ENCODE measurements at places on chromosomes 1 and 21.

GRCh38 chr21:25496825-25497482 is 110.3 kb downstream of the MRPL39 start:
- peak; percentile 36 for ATAC-seq

- no peak for ATAC-seq
Measured at GRCh38 chr1:193476748-193477147, 290.3 kb upstream of the B3GALT2 start.

- ATAC-seq: no peak
Measured at GRCh38 chr21:22260274-22260673, 1262.1 kb downstream of the NCAM2 start.

DNA sequence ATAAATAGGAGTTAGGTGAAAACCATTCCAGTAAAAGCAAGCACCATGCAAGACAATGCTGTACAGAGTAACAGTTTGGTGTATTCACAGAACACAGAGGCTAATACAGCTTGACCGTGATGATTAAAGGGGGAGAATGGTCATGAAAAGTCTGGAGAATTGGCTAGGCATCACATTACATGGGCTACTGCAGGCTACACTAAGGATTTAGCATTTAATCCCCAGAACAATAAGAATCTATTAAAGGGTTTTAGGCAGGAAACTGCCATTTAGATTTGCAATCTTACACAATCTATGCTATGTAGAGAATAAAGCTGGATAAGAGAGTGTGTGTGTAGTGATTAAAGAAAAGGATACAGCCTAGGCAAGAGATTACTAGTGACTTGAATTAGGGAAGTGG is 30.6 kb downstream of the HFM1 start:
- no peak for ATAC-seq

GRCh38 chr1:205521686-205522085 is 17.2 kb downstream of the CDK18 start:
- ATAC-seq: no peak

DNA sequence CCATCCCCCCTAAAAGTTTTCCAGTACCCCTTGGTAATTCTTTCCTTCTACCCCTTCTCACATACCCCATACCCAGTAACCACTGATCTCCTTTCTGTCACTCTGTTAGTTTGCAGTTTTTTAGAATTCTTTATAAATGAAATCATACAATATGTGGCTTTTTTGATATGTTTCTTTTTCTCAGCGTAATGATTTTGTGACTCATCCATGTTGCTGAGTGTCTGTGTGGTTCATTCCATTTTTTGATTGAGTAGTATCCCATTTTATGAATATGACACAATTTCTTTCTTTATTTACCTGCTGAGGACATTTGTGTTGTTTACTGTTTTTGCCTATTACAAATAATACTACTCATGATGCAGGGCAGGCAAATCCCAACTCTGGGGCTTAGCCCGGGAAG is 1605.3 kb downstream of the BRINP3 start:
- no peak for ATAC-seq

DNA sequence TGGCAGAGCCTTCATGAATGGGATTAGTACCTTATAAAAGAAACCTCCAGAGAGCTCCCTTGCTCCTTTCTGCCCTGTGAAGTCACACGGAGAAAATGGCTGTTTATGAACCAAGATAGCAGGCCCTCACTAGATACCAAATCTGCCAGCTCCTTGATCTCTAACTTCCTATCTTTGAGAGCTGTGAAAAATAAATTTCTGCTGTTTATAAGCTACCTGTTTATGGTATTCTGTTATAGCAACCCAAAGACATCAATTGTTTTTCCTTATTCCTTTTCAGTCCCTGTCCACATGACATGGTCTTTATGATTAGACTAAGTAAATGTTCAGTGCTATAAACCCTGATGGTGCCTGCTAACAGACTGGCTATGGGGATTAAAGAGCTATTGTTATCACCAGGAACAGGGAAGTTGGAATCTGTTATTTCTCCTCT is 9.7 kb upstream of the STIL start:
- no peak for ATAC-seq

- ATAC-seq: no peak
Measured at GRCh38 chr1:210377731-210378333, 49.1 kb downstream of the HHAT start.

DNA sequence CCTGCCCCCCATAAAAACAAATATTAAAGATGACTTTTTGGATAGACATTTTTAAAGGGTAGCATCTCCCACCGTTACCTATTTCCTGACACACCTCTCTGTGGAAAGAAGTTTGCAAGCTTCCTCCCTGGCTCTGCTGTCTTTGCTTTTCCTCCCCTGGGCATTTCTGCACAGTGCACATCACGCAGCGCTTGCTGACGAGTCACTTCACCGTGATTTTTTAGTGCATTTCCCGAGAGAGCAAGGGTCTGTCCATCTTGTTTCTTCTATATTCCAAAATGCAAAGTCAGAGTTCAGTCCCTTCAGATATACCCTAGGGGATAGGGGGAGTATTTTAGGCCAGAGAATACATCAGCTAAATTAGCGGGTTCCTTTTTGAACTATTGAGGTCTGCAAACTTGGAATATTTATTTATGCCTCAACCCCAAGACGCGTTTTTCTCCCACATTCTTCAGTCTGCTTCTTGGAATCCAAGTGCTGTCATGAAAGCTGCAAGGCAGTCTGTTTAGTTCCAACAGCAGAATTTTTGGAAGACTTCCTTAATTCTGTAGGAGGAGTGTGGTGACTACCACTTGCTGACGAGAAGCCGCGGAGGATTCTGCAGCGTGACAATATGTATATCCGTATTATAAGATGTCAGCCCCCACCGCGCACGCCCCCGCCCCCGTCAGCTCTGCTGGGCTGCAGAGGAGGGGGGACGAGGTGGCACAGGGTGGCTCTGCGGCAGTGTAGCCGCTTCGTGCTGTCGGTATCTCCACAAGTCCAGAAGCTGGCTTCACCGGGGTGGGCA is 22.4 kb downstream of the SMYD2 start:
- ATAC-seq: no peak

GRCh38 chr1:231899713-231900435 is 273.3 kb downstream of the DISC1 start:
- ATAC-seq: no peak

GRCh38 chr1:175877939-175878737 is 134.7 kb upstream of the TNR start:
- ATAC-seq: no peak

GRCh38 chr1:6205849-6206519 is at the start of gene RNF207:
RNF207 (plus strand) TSS chr1:6206119; CDS start chr1:6206536, 417 bp downstream.
- ATAC-seq: peak; percentile 66

GRCh38 chr1:201354901-201355295 is 22.6 kb downstream of the TNNT2 start:
- ATAC-seq: no peak

GRCh38 chr1:23795676-23796465 is 4.7 kb downstream of the GALE start:
- no peak for ATAC-seq

GRCh38 chr21:44267655-44268142 is 6.0 kb upstream of the DNMT3L start:
- no peak for ATAC-seq

DNA sequence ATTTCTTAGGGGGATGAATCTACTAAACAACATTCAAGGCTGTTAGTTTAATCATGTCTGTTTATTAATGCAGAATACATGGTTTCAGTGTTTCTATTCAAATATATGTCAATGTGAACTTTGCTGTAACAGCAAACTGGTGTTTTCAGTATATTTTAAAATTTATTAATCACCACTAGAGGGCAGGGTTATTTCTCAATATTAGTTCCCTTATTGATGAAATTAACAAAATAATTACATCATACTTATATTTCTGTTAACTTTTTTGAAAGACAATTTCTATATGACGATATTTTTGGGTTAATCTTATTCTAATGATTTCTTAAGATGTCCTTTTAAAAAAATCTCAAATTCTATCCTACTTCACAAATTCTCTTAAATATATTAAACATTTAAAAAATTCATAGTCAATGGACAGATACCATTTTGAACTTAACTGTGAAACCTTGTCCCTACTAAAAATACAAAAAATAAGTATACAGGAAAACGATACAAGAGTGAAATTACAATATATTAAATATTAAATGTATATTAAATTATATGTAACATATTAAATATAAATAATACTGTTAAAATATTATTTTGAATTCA is 1034.1 kb upstream of the PRMT6 start:
- ATAC-seq: no peak

DNA sequence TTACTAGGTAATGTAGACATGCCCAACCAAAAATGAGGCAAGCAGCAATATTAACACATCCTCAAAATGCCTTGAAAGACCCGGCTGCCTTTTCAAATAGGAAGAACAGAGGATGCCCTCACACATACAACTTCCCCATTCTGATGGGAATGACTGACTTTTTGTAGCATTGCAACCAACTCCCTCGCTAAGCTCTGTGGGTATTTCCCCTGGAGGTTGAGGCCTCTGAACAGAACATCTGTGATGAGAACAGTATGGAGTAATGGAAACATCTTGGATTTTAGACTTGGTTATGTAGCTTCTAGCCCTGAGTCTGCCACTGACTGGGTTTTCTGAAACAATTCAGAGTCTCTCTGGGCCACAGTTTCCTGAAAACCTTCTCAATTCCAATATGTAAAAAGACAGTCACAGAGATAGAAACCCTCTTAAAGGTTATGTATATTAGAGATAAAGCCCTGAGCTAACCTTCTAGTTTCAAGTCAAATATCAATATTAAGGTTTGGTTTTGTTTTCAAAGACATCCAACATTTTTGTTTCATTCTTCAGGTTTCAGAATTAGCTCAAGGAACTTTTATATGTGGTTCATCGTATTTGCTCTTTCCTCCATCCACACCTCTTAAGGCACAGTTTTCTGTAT is 311.5 kb downstream of the SETD4 start:
- peak; percentile 75 for ATAC-seq

DNA sequence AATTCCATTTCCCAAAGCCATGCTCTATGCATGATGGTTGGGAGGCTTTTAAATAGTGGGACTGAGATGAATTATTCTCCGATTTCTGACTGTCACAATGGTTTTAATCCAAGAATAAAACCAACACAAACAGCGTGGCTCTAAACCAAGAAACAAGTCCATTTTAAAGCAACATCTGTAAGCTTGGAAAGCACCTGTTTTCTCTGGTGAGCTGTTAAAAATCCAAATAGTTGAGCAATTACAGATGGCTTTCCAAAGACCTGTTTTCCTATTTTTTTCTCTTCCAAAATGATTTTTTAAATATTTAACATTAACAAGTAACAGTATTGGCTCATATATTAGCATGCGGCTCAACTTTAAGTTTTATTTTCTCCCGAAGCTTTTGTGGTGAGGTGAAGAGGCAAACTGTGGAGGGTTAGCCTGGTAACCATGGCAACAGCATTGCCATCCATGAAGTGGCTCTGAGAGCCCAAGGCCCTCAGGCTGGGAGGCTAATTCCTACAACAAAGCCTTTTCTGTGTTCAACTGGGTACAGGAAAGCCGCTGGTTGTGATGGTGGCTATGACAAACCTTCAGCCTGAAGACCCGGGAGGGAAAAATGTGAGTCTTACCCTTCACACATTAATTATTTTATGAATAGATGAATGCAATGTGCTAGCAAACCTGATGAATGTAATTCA is 56.7 kb upstream of the B3GALT5 start:
- no peak for ATAC-seq

- no peak for ATAC-seq
Measured at GRCh38 chr1:169844941-169845608, 48.6 kb downstream of the SCYL3 start.

- no peak for ATAC-seq
Measured at GRCh38 chr21:21146587-21147373, 148.6 kb downstream of the NCAM2 start.

GRCh38 chr1:115166531-115167091 is 77.3 kb upstream of the TSPAN2 start:
- ATAC-seq: no peak

- ATAC-seq: no peak
Measured at GRCh38 chr1:25737130-25737529, 62.9 kb upstream of the SELENON start.

DNA sequence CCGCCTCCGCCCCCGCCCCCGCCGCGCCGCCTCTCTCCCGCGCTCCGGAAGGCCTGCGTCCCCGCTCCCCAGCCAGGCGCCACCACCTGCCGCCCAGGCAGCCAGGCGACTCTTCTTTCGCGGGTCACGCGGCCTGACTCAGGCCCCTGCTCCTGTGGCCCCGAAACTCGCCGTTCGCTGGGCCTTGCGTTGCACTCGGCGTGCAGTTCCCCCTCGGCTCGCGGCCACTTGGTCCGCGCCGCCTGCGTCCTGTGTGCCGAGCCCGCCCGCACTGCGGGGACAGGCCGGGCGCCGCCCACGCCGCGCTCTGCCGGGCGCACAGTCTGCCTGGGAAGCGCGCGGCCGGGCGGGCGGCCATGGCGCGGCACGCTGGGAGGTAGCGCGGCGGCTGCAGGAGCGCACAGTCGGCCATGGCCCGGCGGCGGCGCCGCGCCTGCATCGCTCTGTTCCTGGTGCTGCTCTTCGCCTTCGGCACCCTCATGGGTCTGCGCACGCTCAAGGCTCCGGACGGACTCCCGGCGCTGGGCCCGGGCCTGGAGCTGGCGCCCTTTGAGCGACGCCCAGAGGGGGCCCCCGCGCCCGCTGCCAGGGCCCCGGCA is at the start of gene MANEAL:
MANEAL (plus strand) TSS at position 75 of the 599 bp plus-strand sequence; CDS start at position 411, 336 bp downstream.
- peak; percentile 80 for ATAC-seq

GRCh38 chr1:159889821-159890252 is 10.1 kb downstream of the CFAP45 start:
- ATAC-seq: peak; percentile 92

GRCh38 chr1:55720261-55720660 is 505.1 kb upstream of the USP24 start:
- ATAC-seq: no peak

DNA sequence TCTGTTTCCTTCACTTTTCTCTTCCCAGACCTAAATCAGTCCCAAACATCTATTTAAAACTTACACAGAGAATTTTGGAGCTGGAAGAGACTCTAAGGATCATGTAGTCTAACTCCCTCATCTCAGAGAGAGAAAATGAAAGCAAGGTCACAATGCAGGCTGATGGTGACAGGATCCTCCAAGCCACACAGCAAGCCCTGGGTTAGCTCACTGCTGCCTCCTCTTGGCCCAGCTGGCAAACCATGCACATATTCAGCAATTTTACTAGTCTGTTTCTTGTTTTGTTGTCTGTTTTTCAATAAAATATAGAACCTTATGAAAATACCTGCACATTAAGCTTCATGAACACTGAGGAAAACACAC is 27.7 kb upstream of the LY9 start:
- ATAC-seq: peak; percentile 94

GRCh38 chr1:171787686-171788480 is 6.4 kb downstream of the METTL13 start:
- no peak for ATAC-seq

All from stimulated activated memory B cell treated with anti-CD40 and anti-IgM and Interleukin-4, amounts not matched to agents 10 μg/mL and 1 μg/mL and 100 μg/mL, for 72 hours (primary cell).